ENCODE measurements at places on chromosomes 16 and 17.

DNA sequence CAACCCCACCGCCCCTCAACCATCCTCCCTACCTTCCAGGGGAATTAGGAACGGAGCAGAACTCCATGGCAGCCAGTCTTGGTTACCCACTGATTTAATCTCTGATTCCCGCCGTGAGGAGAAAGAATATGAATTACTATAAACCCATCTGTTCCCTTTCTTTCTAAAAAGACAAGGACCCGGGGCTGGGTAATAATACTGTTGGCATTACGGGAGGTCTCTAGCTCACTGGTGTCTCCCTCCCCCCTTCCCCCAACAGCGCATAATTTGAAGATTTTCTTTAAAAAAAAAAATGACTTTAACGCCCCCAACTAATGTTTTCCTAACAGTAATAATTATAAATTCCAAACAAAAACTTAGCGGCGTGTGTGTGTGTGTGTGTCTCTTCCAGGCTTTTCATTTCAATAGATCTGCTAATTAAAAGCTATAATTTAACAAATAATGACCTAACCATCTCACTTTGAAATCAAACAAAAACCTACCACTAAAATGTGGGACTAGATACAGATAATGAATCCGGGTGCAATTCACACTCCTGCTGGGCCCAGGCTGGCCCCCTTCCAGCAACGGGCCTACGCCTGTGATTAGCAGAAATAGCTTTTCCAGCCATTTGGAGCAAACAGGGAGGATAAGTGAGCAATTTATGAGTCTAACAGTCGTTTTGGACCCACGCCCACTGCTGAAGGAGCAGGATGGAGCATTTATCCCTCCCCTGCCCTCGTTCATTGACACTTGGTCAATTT is 18.2 kb upstream of the BHLHA9 start:
- peak; percentile 60 for DNase-seq

DNA sequence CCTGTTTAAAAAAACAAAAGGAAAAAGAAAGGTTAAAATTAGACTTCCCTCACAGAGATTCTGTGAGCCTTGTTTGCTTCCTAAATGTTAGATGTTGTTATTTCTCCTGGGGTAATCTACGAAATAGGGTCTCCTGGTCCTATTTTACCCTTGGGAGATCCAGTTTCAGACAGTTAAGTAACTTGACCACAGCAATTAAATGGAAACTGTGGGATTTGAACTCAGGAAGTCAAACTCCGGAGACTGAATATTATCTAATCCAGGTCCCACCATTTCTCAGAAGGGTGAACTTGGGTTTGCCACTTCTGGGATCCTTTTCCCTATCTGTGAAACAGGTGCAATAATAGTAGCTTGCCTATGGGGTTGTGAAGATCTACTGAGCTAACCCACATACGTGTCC is 6.4 kb upstream of the TMC5 start:
- no peak for DNase-seq

- DNase-seq, result no peak
Observed at GRCh38 chr17:19020016-19020415, 15.5 kb upstream of the FAM83G start.

DNA sequence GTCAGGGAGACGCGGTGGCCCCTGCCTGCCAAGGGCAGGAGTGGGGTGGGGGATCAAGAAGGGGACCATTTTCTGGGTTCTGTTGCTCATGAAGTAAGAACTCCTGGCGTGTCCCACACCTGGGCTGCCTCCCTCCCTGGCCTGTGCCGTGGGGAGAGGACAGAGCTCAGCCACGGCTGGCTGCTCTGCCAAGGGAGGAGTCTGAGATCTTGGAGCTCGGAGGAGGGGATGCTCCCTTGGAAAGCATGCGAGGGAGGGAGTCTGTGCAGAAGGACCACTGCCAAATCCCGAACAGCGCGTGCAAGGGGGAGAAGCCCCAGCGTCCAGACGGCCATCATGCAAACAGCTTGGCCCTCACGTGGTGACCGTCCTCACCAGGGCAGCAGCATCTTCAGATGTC is 64.2 kb upstream of the ZNF469 start:
- DNase-seq, result no peak

GRCh38 chr16:74725651-74726455 is 25.2 kb upstream of the MLKL start:
- DNase-seq, result no peak

GRCh38 chr17:58278661-58279015 is 2.1 kb downstream of the MPO start:
- peak; percentile 26 for DNase-seq

DNA sequence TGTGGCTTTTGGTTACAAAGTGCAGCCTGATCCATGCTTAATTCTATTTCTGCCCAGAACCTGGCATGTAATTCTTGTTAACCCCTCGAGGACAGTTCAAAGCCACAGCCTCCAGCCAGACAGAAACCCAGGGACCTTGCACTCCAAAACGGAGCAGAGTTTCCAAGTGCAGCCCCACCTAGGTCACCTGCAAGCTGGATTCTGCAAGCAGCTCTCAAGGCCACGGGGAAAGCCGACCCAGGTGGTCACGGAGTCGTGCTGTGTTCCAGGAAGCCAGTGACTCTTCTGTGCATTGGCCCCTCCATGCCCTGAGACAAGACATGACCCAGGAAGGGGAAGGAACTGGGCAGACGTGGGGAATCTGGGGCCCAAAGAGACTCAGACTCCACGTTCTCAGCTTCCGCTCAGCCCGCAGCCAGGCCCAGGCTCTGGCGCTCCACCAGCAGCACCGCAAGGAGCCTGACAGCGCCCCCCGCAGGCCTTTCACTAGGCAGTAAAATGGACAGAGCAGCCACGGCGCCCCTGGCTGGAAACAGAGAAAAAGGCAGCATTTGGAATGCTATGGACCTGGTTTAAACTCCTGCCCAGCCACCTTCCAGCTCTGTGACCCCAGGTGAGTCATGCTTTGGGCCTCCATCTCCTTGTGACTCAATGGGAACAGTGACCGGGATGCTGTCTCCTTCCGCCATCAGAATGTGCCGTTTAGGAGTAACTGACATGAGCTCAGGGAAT is 27.3 kb upstream of the GSG1L start:
- peak; percentile 40 for DNase-seq

DNA sequence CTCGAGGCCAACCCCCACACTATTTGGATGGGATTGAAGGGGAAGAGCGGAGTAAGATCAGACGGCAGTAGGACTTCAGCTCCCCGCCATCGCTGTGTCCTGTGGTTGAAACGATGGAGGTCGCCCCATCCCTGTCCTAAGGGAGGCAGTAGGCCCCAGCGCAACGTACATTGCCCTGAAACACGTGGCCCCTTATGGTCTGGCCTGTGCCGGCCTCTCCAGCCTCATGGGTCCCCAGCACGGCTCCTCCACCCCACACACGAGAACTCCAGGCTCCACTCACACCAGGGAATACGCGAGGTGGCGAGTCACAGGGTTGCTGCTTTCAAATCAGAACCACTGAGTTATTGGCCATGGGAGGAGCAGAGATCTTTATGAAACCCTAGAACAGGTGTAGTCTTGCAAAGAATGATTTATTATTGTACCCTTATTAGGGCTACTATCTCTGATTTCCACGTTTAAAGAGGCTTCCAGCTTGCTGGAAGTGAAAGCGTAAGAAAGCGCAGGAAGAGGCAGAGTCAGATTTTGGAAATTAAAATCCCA is 669 bp upstream of the DCTPP1 start:
- no peak for DNase-seq

GRCh38 chr16:14071576-14072271 is 605 bp downstream of the MRTFB start:
- DNase-seq, result no peak

DNA sequence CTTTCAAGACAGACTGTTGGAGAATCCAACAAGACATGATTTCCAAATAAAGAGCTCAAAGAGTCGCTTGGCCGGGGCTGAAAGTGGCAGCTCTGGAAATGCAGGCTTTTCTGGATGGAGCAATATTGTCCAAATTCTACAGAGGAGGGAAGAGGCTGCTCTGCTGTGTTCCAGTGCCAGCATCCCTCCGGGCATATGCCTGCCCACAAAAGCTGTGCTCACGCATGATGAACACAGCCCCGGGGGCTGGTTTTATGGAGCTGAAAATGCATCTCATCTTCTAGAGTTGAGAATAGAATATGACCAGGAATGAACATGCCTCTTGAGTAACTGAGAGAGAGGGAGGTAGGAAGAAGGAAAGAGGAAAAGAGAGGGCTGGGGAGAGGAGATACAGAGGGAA is 74.7 kb upstream of the TOX3 start:
- no peak for DNase-seq

- DNase-seq, result no peak
Observed at GRCh38 chr16:68360956-68361355, 50.1 kb downstream of the PRMT7 start.

- DNase-seq, result no peak
Observed at GRCh38 chr16:75640598-75640997, 6.9 kb downstream of the KARS1 start.

DNA sequence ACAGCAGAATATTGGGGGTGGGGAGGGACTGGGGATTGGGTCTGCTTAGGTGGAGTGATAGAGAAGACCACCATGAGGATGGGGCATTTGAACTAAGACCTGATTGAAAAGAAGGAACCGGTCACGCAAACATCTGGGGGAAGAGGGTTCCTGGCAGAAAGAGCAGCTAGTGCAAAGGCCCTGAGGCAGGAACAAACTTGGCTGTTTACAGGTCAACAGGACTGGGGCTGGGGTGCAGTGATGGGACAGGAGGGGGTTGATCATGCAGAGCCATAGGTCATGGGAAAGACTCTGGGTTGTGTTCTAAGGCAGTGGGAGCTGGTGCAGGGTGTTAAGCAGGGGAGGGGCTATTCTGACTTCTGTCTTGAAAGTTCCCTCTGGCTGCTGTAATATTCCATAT is 1.9 kb downstream of the DRG2 start:
- DNase-seq, result no peak

DNA sequence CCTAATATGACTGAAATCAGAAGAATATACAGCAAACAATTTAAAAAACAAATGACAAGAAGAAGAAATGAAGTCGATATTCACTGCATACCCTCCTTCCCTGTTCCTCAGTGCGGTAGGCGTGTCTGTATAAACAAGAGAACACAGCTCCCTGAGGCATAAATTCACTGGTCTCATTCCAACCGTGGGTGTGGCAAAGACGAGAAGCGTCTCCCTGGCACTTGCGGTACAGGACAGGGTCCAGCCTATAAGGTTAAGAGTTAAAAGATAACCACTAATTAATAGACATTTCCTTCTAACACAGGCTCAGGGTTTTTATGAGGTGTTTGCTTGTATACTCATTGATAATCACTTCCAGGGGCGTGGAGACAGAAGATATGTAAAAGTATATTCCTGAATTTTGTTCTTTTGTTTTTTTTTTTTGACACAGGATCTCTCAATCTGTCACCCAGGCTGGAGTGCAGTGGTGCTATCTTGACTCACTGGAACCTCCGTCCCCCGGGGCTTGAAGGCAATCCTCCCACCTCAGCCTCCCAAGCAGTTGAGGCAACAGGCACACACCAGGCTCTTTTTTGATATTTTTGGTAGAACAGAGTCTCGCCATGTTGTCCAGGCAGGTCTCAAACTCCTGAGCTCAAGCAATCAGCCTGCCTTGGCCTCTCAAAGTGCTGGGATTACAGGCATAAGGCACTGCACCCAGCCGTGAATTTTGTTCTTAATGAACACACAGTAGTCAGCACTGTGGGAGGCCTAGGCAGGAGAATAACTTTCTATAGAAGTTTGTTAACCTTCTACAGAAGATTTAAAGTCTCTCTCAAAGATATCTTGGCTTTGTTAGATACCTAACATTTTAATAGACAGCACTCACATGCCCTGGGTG is 59.1 kb upstream of the CLEC18B start:
- peak; percentile 75 for DNase-seq

GRCh38 chr17:79801156-79802038 is 4.5 kb upstream of the CBX8 start:
- no peak for DNase-seq

- peak; percentile 48 for DNase-seq
Observed at GRCh38 chr17:48520631-48521079, 10.2 kb downstream of the HOXB1 start.

DNA sequence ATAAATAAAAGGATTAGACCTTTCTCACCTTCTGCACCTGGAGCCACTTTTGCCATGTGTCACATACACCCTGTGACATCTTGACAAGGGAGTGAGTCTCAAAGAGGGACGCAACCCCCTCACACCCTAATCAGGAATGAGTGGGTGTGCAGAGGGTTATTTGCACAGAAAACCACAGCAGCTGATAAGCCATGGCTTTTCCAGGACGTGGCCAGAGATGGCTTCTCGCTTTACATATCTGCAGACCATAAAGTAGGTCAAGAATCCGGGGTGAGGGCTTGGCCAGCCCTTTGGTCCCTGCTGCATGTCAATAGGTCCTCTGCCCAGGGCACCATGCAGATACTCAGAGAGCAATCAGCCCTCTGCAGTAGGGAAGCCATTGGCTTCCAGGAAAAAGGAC is 2.4 kb upstream of the CD300LF start:
- no peak for DNase-seq

GRCh38 chr16:68086336-68086841 is 1.2 kb downstream of the NFATC3 start:
- peak; percentile 42 for DNase-seq

GRCh38 chr17:1413281-1413791 is 13.3 kb upstream of the YWHAE start:
- DNase-seq, result peak; percentile 42

GRCh38 chr17:45410144-45411091 is 22.3 kb downstream of the ARHGAP27 start:
- DNase-seq, result no peak

DNA sequence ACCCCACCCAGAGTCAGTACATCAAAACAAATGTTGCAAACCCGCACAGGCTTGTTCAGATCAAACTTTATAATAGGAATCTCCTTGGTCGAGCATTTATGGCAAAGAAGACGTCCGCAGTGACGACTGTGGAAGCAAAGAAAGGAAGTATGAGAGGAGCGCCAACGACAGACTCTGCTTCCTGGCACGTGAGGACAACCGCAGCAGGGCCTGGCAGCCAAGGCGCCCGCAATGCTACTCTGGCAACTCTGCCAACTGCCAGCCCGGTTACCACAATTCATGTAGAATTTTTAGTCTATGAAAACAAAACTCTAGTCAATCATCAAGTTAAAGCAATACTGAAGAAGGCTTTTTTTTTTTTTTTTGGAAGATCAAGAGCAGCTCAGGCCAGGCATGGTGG is 24.8 kb downstream of the CYB5D2 start:
- DNase-seq, result no peak

DNA sequence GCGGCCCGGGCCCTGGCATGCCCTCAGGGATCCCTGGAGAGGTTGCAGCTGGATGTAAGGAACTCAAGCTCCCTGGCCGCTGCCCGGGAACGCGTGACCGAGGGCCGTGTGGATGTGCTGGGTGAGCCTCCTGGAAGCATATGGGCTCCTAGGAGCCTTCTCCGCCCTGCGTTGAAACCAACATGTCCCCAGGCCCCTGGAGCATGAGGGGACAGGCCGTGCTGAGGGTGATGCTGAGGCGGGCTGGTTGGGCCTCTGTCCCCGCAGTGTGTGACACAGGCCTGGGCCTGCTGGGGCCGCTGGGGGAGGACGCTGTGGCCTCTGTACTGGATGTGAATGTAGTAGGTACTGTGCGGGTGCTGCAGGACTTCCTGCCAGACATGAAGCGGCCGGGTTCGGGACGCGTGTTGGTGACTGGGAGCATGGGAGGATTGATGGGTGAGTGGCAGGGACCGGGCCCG is 5.7 kb upstream of the HSD17B1 start:
- no peak for DNase-seq

- no peak for DNase-seq
Observed at GRCh38 chr17:74761931-74762330, 13.5 kb downstream of the NHERF1 start.

- DNase-seq, result no peak
Observed at GRCh38 chr16:68592466-68593337, 52.4 kb upstream of the CDH3 start.

- no peak for DNase-seq
Observed at GRCh38 chr16:68355447-68356248, 44.8 kb downstream of the PRMT7 start.

GRCh38 chr16:73058616-73059409 is 10.9 kb upstream of the ZFHX3 start:
- peak; percentile 64 for DNase-seq
